Keratinocyte (primary cell): ENCODE measurements at places on chromosomes 4 and X.

DNA sequence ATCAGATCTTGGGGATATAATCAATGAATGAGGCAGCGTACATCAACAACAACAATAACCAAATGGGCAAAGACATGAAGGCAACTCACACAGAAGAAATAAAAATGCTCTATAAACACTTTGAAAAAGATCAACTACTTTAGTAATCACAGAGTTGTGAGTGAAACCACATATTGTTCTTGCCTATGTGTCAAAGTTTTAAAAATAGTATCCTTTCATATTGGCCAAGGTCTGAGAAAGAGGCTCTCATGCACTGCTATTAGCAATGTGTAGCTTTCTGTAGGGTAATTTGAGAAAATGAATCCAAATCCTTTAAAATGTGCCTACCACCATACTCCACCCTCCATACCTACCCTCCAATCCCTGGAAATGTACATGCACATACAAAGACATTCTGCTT lies 25.0 kb downstream of the COQ2 start:
- no peak for DNase-seq
- H3K36me3 ChIP-seq, result peaks cover 9% of the 10 kb centered on the region
- H3K4me1 ChIP-seq, result peaks cover 7% of the 10 kb centered on the region

DNA sequence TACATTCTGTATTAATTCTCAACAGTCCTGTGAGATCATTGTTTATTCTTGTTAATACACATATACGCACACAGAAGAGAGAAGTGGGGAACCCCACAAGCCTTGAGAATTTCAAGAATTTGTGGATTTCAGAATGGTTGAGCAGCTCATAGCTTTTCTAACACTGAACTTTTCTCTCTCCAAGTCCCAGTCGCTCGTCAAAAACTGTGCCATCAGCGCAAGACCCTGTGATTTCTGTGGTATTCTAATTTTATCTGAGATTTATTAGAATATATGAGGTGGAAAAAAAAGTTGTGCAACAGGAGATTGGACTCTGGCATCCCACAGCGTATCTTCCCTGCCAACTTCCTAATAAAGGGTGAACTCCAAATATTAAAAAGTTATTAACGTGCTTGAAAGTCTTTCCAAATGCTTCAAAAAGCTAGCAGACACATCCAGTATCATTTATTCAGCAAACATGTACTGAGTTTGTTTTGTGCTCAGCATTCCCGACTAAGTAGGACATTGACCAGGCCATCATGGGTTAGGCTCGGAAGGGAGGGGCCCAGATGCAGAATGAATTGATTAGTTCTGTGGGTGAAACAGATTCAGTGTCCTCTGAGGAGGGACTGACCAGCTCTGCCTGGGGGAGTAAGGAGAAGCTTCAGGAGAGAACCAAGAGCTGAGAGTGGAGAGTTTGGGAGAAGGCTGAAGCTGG lies 165.6 kb downstream of the CBR4 start:
- H3K4me3 ChIP-seq, result no peak overlapping the region
- no peaks in the 10 kb centered on the region for H3K27me3 ChIP-seq
- peak overlapping the region; percentile 60 for H3K27ac ChIP-seq
- H3K36me3 ChIP-seq, result peaks cover 12% of the 10 kb centered on the region

DNA sequence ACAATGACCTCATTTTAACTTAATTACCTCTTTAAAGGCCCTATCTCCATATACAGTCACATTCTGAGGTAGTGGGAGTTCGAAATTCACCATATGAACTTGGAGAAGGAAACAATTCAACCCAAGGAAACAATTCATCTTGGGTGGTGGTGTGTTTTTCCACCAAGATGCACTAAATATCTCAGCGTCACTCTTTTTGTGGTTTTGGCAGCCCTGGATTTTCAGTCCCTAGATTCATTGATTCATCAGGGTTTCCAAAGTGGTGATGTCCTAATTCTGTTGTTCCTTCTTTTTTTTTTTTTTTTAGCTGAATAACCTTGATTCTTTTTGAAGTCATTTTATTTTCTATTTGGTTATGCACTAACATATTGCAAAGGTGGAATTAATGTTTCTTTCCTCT lies 162.6 kb upstream of the RAPGEF2 start:
- H3K27me3 ChIP-seq, result no peaks in the 10 kb centered on the region
- H3K4me3 ChIP-seq, result no peak overlapping the region

DNA sequence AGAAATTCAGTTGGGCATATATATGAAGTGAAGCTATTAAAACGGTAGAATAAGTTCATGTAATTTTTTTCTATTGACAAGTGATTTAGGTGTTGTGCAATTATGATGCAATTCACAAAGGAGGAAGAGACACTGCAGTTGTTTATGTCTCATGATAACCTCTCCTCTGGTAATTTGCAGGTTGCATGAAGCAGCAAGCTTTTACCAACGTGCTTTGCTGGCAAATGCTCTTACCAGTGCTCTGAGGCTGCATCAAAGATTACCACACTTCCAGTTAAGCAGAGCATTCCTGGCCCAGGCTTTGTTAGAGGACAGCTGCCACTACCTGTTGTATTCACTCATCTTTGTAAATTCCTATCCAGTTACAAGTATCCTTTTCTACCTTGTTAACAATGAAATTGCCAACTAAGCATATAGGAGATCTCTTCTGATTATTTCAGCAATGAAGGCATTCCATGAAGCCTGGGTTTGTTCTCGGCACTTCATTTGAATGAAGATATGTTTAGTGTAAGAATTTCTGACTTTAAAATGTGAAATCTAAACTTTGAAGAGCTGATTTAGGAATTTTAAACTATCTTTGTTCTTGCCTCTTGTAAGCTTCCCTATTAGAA lies 3.9 kb downstream of the TMEM33 start:
- H3K4me3 ChIP-seq, result no peak overlapping the region
- peaks cover 8% of the 10 kb centered on the region for H3K36me3 ChIP-seq
- H3K27ac ChIP-seq, result peak overlapping the region; percentile 68
- peak; percentile 82 for DNase-seq
- peaks cover 34% of the 10 kb centered on the region for H3K4me1 ChIP-seq

DNA sequence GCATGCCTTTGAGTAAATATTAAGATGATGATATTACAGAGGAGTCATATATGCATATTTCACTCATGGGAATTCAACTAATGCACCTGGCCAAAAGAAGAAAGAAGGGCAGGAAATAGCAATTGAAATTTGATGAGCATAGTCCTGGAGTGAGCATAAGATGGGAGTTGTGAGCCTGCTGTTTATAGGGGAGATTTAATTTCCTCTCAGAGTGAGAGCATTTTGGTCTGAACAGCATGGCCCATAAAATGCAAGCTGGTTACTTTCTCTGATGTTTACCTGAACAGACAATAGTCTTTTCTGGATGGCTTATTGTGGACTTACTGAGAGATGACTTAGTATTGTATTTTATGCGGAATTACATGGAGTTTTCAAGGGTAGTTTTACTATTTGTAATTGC lies 53.6 kb downstream of the FHIP1A start:
- no peaks in the 10 kb centered on the region for H3K36me3 ChIP-seq
- DNase-seq, result no peak
- H3K27ac ChIP-seq, result no peak overlapping the region
- H3K4me3 ChIP-seq, result no peak overlapping the region
- peaks cover 16% of the 10 kb centered on the region for H3K4me1 ChIP-seq

DNA sequence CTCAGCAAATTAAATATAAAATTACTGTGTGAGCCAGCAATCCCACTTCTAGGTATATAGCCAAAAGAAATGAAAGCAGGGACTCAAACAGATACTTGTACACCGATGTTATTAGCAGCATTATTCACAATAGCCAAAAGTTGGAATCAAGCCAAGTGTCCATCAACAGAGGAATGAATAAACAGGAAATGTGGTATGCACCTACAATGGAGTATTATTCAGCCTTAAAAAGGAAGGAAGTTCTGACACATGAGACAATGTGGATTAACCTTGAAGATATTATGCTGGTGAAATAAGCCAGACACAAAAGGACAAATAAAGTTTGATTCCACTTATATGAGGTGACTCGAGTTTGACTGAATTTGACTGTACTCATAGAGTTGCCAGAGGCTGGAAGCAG lies 108.3 kb upstream of the DUSP21 start:
- no peak overlapping the region for H3K27ac ChIP-seq
- no peaks in the 10 kb centered on the region for H3K27me3 ChIP-seq
- no peaks in the 10 kb centered on the region for H3K36me3 ChIP-seq
- no peak for DNase-seq

GRCh38 chr4:39812500-39812899 lies 114.6 kb downstream of the UBE2K start:
- no peaks in the 10 kb centered on the region for H3K27me3 ChIP-seq
- no peak overlapping the region for H3K27ac ChIP-seq
- no peak for DNase-seq
- no peak overlapping the region for H3K4me3 ChIP-seq

DNA sequence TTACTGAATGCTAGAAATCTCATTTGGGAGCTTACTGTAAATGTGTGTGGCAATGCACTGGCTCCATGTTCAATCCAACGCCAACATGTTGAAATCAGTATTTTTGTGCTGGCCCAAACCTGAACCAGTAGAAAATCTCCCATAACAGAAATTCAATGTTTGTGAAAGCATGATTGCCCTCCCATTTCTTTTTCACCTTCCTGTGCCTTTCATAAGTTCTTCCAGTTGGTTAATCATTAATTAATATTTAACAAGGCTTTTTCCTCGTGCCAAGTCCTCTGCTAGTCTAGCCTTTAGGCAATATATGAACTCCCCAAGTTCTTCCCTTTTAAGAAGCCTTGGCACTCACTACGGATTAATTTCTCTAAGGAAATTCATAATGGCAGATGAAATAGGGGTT lies 1.3 kb upstream of the PLS3 start:
- no peaks in the 10 kb centered on the region for H3K36me3 ChIP-seq
- no peak overlapping the region for H3K4me3 ChIP-seq
- peak overlapping the region; percentile 88 for H3K27ac ChIP-seq

DNA sequence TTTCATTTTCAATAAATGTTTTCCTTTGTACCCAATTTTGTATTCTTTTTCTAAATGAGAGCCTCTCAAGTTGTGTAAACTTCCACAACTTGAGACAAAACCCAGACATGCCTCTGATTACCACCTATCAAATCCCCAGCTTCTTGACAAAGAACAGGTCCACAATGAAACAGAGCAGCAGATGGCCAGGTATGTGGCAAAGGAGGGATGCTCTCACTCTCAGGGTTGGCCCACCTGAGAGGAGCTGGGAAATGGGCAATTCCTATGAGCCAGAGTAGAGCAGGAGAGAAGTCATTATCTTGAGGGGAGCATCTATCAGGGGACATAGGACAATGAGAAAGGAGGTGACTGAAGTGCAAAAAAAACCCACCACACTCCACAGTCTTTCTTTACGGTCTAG lies 273.5 kb upstream of the FAM241A start:
- no peaks in the 10 kb centered on the region for H3K36me3 ChIP-seq
- DNase-seq, result no peak
- no peaks in the 10 kb centered on the region for H3K27me3 ChIP-seq
- no peaks in the 10 kb centered on the region for H3K4me1 ChIP-seq
- H3K4me3 ChIP-seq, result no peak overlapping the region
- no peak overlapping the region for H3K27ac ChIP-seq

GRCh38 chr4:8657381-8658088 lies 65.0 kb downstream of the CPZ start:
- H3K36me3 ChIP-seq, result no peaks in the 10 kb centered on the region
- no peaks in the 10 kb centered on the region for H3K4me1 ChIP-seq
- no peak overlapping the region for H3K4me3 ChIP-seq
- no peaks in the 10 kb centered on the region for H3K27me3 ChIP-seq
- no peak for DNase-seq

- H3K4me3 ChIP-seq, result no peak overlapping the region
- H3K27me3 ChIP-seq, result no peaks in the 10 kb centered on the region
- no peak for DNase-seq
- no peak overlapping the region for H3K27ac ChIP-seq
- H3K36me3 ChIP-seq, result peaks cover 8% of the 10 kb centered on the region
These were observed 3.8 kb downstream of the GABRE start for GRCh38 chrX:151970661-151971060.

DNA sequence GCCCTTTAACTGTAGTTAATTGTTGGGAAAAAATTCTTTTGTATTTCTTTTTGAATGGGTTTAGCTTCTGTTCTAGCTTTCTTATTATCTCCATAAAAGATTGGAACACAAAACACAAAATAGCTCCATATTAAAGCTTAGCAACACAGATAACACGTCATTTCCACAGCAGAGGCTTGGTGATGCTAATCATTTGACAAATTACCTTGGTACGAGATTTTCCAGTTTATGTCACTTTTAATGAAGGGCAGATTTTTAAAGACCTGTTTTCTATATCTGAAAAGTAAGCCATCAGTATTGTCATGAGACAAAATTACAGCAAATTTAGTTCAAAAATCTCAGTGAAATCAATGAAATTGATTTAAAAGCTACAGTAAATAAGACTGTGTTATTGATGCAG lies 27.4 kb downstream of the FAM149A start:
- no peaks in the 10 kb centered on the region for H3K4me1 ChIP-seq
- DNase-seq, result no peak
- no peaks in the 10 kb centered on the region for H3K36me3 ChIP-seq
- H3K4me3 ChIP-seq, result no peak overlapping the region
- H3K27ac ChIP-seq, result no peak overlapping the region

DNA sequence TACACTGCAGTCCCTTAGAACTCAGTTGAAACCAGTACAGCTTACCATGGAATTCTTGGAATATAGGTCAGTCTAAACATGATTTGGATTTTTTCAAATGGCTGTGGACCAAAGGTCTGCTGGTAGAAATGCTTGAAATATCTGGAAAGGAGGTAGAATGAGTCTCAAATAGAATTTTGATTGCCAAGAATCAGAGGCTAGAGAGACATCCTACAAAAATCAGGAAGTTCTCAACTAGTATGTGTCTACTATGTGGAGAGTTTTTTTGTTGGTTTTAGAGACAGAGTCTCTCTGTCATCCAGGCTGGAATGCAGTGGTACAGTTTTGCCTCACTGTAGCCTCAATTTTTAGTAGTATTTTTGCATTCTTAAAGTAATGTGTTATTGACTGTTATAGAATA lies 53.6 kb downstream of the PAQR3 start:
- H3K27ac ChIP-seq, result no peak overlapping the region
- DNase-seq, result no peak
- no peaks in the 10 kb centered on the region for H3K4me1 ChIP-seq
- H3K4me3 ChIP-seq, result no peak overlapping the region
- H3K27me3 ChIP-seq, result no peaks in the 10 kb centered on the region
- peaks cover 2% of the 10 kb centered on the region for H3K36me3 ChIP-seq

DNA sequence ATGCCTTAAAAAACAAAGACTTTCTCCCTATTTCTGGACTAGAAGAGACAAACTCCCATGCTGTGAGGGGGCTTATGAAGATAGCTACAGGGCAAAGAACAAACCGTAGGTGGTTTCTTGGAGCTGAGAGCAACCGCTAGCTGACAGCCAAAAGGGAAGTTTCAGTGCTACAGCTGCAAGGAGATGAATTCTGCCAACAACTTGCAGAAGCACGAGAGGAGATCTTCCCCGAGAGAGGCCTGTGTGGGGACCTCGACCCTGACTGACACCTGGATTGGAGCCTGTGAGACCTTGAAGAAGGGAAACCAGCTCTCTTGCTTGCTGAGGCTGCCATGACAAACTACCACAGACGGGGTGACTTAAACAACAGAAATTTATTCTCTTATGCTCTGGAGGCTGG lies 183.8 kb upstream of the VCX3A start:
- no peak overlapping the region for H3K27ac ChIP-seq
- no peaks in the 10 kb centered on the region for H3K36me3 ChIP-seq
- H3K27me3 ChIP-seq, result no peaks in the 10 kb centered on the region
- no peaks in the 10 kb centered on the region for H3K4me1 ChIP-seq
- no peak for DNase-seq
- H3K4me3 ChIP-seq, result no peak overlapping the region
